ENCODE measurements at places on chromosomes 2 and 18.

GRCh38 chr2:65294701-65295100 is 67.1 kb downstream of the ACTR2 start:
- DNase-seq, result no peak

GRCh38 chr18:45916302-45916701 is 50.8 kb downstream of the EPG5 start:
- no peak for DNase-seq

DNA sequence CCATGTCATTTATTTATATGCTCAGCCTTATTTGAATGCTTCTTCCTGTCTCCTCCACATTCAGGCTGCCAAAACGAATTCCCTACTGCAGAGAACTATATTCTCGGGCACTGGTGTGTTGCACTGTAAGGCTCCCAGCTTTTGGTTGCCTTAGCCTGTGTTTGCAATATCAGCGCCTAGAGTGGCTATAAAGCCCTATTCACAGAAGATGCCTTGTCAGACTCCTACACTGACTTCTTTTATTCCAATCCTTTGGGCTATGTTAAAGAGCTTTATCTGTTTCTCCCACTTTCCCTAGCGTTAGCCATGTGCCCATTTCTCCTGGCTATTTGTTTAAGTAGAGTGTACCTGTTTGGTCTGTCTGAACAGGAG is 62.4 kb upstream of the EHBP1 start:
- no peak for DNase-seq

- DNase-seq, result no peak
Measured at GRCh38 chr2:96324721-96325040, 436 bp upstream of the ITPRIPL1 start.

DNA sequence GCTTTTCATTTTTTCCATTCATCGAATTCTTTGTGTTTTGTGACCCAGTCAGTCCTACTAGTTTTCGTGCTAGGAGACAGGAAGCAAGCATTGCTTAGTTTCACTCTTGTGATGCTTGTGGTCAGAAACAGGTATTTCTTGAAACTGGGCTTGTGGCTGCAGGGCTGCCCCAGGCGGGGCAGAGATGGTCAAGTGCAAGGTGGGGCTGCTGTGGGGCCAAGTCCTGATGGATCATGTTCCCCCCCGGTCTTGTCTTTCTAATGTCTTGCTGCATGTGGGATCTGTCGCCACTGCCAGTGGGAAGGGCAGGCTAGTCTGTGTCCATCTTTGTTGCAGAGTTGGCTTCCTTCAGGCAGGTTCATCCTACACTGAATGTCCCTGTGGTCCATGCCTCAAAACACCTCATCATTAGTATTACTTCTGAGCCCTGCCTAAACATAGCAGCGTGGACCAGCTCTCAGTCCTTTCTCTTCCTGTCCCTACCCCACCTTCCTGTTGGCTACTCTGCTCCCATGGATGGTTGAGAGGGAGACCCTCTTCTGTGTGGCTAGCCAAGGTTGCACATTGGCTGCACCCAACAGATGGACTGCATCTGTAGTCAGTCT is 38.7 kb downstream of the INPP4A start:
- no peak for DNase-seq

GRCh38 chr18:27608742-27609141 is 423.6 kb upstream of the CHST9 start:
- DNase-seq, result no peak

DNA sequence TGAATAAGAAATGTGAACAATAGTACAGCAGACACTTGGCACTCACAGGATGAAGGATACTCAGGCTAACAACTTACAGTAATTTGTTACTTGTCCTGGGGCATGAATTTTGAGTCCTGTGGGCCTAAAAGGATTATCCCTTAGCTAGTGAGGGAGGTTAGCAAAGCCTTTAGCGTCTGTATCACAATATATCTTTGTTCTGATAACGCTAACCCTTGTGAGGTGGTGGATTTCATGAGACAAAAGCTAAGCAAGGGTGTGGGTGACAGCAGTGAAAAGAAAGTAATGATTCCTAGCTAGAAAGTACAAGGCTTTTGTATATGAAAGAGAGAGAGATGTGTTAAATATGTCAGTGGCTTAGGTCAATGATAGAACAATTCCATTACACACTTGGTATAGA is 46.8 kb upstream of the TTC21B start:
- DNase-seq, result no peak

DNA sequence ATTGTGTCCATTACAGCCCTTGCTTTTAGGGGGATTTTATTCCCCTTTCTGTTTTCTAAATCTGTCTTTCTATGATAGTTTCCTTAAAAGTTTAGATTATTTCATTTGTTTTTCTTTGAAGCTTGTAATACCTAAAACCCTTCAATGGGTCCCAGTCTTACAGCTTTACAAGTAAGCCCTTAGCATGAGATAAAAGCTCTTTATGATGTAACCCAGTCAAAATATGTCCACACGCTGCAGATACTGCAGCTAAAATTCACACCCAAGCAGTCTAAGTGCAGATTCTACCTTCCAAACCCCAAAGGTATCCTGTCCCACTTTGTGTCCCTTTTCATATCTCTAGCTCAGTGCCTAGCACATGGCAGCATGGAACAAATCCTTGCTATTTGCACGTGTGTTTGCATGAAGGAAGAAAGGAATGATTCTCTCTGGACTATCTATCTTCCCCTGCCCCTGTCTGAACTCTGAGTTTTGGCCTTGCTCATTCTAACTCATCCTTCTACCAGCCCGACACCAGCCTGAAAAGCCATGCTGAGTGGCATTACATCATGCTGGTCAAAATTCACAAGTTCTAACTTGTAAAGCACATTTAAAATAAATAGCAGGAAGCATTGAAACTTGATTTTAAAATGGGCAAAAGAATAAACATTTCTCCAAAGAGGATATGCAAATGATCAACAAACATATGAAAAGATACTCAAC is 623.2 kb downstream of the IRS1 start:
- DNase-seq, result no peak

Data from fibroblast of skin of right quadriceps (primary cell).